ENCODE measurements at places on chromosomes 4 and X.
A peak's percentile ranks its signal among the peaks of the same experiment; 100 is the strongest.

- no peak for DNase-seq
Observed at GRCh38 chrX:13064599-13065143, 20.3 kb upstream of the FAM9C start.

DNA sequence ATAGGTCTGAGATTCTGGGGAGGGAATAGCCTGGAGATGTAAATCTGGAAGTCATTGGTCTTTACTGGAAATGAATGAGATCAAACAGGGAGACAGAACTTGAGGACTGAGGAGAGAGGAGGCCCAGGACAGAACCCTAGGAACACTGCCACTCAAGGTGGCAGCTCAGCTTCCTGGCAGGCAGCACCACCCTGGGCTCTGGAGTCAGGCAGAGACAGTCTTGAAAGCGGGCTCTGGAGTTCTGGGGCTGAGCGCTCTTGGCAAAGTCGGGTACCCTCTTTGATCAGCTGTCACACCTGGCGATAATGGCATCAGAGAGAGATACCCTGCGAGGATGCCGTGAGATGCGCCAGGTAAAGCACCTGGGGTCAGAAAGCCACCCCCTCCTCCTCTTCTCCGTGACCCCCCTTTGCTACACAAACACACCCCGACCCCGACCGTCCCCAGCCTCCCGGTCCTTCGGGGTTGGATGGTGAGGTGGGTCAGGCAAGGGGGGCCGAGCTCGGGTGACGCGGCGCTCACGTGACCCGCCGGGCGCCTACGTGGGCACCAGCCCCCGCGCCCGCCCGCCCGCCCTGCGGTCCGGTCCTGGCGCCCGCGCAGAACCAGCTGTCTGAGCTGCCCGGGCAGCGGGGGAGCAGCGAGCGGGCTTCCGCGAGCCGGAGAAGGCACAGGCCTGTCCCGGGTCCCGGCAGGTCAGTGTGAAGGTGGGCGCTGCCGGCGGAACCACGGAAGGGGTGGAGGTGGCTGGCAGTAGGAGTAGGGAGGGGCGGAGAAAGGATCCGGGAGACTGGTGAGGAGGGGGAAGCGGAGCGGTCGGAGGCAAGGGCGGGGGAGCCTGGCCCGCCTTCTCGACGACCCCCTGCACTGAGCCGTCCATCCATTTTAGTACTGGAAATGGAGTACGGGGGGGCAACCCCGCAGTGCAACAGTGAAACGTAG lies at the start of gene TCEAL3:
TSS of gene TCEAL3 (plus strand) at position 600 of the 942 bp plus-strand sequence. CDS start 1,102 bp downstream, outside the sequence.
- no peak for DNase-seq

DNA sequence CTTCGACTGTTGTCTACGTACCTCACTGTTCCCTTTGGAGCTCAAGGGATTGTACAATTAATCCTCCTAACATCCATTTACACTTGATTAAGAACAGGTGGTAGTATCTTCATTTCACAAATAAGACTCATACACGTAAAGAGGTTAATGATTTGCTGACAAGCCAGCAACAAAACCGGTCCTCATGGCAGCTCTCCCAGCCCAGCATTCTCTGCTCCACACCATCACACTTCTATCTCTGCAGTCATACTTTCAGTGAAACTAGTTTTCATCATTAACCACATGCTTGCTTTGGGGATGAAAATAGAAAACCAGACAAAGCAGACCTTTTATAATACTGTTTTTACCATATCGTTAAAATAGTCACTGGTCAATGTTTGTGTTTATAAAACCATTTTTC lies 28.7 kb upstream of the CASK start:
- DNase-seq = no peak

DNA sequence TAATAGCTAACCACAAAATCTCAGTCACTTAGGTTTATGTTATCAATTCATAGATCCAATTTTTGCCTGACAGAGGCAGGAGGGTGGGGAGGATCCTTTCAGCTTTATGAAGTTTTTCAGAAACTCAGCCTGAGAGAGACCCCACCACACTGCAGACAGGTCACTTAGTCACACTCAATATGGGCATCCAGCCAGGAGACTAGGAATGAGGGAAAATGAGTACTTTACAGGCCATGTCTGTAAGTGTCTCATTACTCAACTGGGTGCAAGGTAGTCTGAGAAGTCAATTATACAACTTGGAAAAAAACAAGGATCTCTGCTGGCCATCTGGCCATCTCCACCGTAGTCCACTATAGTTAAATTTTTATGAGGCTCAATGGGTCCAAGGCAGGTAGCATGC lies 365.9 kb downstream of the INPP4B start:
- DNase-seq = no peak

DNA sequence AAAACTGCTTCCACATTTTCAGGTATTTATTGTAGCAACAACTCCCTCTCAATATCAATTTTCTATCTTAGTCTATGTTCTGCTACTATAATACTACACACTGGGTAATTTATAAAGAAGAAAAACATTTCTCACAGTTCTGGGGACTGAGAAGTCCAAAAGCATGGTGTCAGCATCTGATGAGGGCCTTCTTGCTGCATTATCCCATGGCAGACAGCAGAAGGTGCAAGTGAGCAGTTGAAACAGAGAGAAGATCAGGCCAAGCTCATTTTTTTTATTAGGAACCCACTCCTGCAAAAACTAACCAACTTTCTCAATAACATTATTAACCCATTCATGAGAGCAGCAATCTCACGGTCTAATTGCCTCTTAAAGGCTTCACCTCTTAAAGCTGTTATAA lies 376.0 kb downstream of the RAB28 start:
- no peak for DNase-seq

GRCh38 chr4:38802561-38803355 lies 1.8 kb downstream of the TLR1 start:
- DNase-seq = no peak

- no peak for DNase-seq
Observed at GRCh38 chrX:77966361-77966760, 3.1 kb downstream of the PGAM4 start.

DNA sequence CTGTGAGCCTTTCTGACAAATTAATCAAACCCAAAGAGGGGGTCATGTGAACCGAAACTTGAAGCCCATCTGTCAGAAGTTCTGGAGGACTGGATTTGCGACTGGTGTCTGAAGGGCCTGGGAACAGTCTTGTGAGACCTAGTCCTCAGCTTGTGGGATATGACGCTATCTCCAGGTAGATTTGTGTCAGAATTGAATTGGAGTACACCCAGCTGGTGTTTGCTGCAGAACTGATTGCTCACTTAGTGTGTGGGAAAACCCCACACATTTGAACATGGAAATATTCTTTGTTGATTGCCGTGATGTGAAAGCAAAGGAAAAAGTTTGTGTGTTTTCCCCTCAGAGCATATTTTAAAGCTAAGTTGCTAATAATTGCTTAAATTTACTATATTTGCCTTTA lies 30.3 kb upstream of the TMSB15B start:
- DNase-seq = no peak

DNA sequence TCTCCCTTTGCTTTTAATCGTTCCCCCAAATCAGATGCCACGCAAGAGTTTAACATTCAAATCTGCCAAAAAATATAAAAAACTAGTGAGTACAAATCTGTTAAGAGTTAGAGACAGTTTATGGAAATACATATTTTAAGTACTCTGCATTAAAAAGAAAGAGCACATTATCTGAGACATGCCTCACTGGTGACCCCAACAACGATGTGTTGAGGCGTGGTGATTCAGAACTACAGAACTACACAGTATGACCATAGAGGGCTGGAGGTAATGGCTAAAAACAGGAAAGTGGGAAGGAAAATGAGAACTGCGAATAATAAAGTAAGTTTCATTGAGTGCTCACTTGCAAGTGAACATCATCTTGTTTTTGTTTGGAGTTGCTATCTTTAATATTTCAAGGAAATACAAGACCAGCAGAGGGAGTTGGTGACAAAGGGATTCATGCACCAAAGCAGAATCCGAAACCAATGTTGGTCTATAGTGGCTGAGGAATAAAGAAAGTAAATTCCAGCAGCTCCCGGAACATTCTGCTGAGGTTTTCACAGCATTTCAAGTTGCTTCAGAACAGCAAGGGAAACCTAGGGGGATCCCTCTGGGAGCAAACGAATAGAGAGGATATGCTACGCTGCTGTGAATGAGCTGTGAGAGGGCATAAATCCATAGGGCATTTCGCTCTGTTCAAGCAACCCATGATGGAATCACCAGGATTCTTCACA lies 92.2 kb downstream of the DCHS2 start:
- no peak for DNase-seq

DNA sequence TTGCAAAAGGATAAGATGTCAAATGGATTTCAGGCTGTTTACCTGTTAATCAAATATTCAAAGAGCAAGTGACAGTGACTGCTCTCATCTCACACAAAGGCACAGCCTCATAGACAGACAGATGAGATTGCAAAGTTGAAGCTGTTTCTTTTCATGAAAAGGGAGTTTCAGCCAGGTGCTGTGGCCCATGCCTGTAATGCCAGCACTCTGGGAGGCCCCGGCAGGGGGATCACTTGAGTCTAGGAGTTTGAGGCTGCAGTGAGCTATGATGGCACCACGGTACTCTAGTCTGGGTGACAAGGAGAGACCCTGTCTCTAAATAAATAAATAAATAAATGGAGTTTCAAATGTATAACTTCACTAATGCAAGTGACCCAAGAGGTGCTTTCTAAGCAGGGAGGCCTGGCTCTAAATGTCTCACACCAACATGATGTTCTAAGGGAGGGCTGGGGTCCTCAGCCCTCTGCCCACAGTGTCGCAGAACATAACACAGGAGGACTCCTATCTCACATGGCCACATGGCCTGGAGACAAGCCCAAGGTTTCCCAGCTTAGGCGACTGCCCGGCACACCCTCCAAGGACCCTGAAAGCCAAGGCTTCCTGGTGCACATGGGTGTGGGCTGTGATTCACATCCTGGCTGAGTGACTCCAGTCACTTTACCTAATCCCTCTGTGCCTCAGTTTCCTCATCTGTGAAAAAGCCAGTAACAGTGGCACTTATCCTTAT lies 26.8 kb downstream of the PPP2R2C start:
- DNase-seq = no peak

DNA sequence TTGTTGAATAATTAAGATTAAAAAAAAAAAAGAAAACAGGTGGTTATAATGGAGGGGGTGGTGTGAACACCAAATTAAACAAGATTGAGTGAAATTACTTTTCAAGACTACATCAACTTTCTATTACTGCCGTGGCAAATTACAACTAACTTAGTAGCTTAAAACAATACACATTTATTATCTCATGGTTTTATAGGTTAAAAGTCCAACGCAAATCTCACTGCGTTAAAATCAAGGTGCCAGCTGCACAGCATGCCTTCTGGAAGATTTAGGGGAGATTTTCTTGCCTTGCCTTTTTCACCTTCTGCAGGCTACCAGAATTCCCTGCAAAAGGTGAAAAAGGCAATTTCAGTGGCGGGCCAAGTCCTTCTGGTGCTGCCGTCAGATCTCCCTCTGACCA lies 58.5 kb downstream of the ATXN3L start:
- DNase-seq = no peak

DNA sequence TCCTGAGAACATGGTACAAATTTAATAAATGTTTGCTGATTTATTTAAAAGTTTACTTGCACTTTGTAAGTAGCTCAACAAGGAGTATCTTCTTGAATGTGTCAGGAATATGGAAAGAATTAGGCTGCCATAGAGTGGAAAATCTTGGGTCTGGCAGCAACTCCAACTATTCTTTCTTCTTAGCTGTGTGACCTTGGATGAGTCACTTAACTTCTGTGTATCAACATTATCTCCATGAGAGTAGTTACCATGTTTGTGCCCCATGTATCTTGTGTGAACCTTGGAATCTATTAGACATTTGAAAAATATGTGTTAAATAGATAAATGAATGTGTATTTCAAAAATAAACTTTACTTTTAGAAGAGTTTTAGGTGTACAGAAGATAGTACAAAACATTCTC lies 348.8 kb downstream of the GBA3 start:
- no peak for DNase-seq

GRCh38 chr4:150855981-150856510 lies 159.0 kb downstream of the LRBA start:
- no peak for DNase-seq

GRCh38 chrX:46912603-46913491 lies 626 bp downstream of the JADE3 start:
- DNase-seq = peak; percentile 16

DNA sequence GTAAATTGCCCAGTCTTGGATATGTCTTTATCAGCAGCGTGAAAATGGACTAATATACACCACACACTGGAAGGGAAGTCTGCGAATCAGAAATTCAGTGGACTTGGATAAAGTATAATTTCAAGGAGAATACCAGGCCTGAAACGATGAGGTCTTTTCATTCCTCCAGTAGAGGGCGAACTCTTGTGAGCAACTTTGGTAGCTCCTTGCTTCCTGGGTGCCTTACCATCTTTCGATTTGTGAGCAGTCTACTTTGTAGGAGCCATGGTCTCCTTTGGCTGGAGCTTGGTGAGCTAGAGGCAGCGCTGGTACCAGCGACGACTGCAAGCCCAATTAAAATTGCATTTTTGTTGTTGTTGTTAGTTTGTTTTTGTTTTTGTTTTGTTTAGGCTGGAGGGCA lies 791.9 kb downstream of the FAT4 start:
- no peak for DNase-seq

DNA sequence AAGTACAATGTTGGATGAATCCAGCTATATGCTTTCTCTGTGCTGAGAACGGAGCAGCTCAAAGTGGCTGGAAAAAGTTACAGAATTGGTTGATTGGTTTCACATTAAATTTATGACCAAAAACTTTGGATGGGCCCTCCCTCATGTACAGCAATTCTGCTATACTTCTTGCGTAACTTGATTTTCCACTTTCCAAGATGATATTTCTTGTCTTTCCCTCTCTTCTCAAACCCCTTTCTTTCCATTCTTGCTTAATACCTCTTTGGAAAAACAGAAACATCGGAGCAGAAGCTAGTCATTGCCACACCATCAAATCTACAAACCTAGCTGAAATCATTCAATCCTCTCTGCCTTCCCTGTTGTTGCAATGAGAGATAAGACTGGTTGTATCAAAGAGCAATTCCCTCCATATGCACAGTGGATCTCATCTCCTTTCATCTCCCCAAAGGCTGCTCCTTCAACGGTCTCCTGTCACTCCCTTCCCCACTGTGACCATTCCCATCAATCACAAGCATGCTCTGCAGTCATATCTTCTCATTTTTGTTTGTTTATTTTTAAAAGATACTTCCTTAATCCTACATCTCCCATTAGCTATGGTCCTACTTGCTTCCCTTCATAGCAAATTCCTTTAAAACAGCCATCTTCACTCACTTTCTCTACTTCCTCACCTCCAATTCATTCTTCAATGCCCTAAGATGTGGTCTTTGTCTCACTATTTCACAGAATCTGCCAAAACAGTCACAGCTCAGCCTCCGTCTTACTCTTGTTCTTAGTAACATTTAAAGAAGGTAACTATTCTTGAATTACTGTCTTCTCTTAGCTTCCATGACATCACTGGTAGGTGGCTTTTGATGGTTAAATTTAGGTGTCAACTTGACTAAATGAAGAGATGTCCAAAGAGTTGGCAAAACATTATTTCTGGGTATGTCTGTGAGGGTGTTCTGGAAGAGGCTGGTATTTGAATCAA lies 145.5 kb downstream of the FAM13A start:
- DNase-seq = no peak

- DNase-seq = no peak
Observed at GRCh38 chrX:9855561-9856283, 69.5 kb downstream of the SHROOM2 start.

Measured in stimulated activated CD4-positive, alpha-beta T cell treated with anti-CD3 and anti-CD28 coated beads, Interleukin-4, amount 100 ng/mL, for 48 hours (primary cell).